ENCODE measurements at places on chromosomes 16 and 17.
A peak's percentile ranks its signal among the peaks of the same experiment; 100 is the strongest.

DNA sequence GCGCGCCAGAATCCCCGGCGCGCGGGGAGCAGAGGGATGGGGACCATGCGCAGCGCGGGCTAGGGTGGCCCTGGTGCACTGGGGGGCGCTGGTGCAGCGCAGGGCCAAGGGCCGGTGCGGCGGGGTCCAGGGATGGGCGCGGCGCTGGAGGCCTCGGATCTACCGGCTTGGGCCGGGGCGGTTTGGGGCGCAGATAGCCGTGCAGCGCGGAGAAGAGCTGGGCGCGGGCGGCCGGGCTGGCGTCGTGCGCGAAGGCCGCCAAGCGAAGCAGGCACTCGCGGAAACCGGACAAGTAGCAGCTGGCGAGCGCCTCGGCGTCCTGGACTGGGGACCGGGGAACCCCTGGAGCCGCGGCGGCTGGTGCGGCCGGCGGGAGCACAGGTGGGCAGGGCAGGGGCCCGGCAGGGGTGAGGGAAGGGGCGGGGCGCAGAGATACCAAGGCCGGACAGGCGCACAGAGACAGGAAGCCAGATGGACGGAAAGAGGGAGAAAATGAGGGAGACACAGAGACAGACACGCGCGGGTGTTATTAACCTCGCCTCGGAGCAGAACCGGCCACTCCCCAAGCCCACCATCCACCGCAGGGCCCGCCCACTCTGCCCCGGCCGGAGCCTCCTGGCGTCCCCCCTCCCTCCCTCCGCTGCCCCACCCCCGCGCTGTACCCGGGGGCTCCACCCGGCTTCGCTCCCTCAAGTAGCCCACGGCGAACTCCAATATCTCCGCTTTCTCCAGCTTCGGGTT, 2.1 kb downstream of the HES7 start:
- DNase-seq = peak; percentile 23

GRCh38 chr17:81923302-81924260, 4.0 kb downstream of the MAFG start:
- DNase-seq = peak; percentile 61

GRCh38 chr16:27430512-27430911, 28.5 kb downstream of the IL21R start:
- no peak for DNase-seq

GRCh38 chr16:18984435-18985005, 786 bp downstream of the TMC7 start:
- DNase-seq = no peak

DNA sequence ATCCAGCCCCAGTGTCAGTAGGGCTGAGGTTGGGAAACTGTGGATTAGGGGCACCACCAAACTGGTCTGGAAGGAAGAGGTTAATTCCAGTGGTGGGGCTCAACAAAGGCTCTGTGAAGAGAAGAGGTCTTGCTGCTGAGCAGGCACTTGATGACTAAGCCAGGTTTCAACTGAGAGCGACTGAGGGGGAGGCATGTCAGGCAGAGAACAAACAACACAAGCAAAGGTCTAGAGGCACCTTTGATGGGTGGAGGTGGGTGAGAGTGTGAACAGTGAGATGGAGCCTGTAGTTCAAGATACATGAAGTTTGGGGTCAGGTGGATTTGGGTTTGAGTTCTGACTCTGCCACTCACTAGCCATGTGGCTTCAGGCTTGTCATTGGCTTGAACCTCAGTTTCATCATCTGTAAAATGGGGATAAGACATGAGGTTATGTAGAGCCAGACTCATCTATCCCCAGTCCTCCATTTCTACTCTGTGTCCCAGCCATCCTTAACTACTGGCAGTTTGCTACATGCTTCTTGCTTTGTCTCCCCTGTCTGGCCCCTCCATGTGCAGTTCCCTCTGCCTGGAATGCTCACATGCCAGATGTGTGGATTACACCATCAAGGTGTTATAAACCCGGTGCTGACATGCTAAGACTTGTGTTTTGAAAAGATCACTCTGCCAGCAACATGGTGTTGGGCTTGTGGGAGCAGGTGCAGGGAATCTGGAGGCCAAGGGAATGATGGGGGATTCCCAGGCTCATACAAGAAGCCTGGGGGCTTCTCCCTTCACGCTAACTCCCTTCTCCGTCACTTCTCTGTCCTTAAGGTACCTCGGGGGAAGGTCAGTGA, 3.0 kb upstream of the RMI2 start:
- DNase-seq = no peak

GRCh38 chr16:30980434-30980833, 4.6 kb upstream of the HSD3B7 start:
- DNase-seq = no peak

DNA sequence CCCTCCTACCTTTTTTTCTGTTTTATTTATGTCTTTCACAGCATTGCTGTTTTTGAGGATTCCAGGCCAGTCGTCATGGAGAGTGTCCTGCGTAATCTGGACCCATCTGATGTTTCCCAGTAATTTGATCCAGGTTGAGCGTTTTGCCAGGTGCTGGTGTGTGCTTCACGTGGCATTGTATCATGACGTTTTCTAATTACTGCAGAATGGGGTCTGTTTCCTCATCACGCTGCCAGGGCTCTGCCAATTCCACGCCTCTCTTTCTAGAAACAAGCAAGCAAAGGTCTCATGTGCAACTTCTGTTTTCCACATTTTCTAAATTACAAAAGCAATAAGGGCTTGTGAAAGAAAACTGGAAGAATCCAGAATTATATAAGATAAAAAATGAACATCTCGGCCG, 28.3 kb upstream of the BHLHA9 start:
- no peak for DNase-seq

DNA sequence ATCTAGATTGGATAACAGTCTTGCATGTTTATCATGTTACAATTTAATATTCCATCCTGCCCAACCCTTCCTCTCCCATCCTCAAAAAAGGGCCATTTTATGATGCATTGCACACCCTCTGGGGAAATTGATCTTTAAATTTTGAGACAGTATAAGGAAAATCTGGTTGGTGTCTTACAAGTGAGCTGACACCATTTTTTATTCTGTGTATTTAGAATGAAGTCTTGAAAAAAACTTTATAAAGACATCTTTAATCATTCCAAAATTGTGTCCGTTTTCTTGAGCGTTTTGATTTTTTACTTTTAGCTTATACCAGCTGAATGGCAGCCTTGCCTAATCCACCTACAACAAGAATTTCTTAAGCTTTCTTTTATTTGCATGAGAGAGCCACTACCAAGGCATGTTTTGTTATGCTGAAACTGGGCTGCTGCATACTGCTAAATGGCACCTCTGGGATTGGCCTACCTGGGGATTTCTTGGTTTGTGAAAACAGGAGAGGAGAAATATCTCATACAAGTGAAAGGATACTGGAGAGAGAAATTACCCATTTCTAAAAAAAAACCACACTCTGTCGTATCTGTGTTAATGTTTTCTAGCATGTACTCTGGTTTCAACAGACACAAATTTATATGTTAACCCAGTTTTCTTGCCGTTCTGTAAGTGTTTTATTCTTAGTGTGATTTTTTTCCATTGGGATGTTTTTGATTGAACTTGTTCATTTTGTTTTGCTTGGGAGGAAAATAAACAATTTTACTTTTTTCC, 52.2 kb downstream of the TUBD1 start:
- DNase-seq = no peak

GRCh38 chr17:7646457-7646856, 4.3 kb upstream of the ATP1B2 start:
- no peak for DNase-seq

DNA sequence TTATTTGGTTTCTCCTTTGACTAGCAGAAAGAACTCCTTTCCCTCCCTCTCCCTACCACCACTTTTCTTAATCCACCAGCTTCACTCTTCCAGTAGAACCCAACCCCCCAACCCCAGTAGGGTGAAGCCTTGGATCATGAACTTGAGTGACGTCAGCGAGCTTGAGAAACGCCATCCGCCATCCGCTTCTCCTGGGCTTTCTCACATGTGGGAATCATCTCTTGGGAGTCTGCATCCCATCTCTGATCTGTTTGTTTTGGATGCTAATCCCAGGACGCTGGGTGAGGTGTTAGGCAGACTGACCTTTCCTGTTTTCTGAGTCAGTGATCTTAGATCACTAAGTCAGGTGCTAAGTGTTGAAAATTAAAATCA, 16.0 kb upstream of the SOX9 start:
- DNase-seq = no peak

- DNase-seq = no peak
These were observed 34.1 kb downstream of the TK2 start for GRCh38 chr16:66515596-66516508.

DNA sequence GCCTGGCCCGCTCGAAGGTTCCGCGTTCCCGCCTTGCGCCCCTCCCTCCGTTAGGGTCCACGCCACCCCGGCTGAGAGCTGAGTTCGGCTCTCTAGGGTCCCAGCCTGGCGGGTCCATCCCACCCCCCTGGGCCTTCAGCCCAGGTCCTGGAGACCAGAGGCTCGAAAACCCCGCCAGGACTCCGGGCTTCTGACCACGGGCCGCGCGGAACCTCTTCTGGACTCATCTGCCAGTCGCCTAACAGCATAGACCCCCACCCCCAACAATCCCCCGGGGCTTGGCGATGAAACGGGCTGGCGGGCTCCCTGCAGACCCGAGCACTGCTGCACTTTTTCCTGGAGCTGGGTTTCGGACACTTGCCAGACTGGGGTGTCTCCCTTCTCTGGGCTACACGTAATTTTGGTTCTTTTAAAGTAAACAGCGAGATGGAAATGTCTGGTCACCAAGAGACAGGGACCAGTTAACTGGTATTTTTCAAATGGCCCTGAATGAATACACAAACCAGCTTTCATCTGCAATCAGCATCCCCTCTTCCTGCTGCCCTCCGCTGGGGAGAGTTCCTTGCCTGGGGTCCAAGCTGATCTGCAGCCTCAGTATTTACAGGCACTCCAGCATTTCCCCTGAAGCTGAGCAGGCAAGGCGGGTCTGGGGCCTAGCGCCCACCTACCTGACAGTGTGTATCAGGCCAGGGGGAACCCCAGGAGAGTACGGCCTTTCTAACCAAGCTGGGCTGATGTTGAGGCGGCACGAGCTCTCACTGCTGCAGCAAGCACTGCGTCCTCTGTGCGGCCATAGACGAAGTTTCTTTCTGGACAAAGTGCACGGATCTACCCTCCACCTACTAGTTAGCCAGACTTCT, 639 bp upstream of the TRIM65 start:
- DNase-seq = no peak

GRCh38 chr16:85918436-85918835, 19.5 kb downstream of the IRF8 start:
- DNase-seq = no peak

DNA sequence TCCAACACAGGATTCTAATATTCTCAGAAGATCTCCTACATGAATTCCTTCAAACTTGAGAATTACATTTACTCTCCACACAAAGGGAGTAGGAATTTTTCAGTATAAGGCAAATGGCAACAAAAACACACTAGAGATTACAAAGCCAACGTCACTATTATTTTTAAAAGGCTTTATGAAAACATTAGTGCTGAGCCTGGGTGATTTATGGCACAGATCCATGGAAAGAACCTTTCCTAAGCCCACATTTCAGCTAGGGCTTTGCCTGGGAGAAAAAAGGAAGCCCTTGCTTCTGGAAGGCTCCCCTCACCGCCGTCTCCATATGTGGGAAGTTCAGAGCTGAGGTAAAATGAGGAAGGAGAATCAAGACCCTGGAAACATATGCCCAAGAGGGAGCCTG, 499.4 kb upstream of the HSBP1 start:
- DNase-seq = no peak

- DNase-seq = no peak
These were observed 17.4 kb upstream of the TCF25 start for GRCh38 chr16:89855986-89856385.

DNA sequence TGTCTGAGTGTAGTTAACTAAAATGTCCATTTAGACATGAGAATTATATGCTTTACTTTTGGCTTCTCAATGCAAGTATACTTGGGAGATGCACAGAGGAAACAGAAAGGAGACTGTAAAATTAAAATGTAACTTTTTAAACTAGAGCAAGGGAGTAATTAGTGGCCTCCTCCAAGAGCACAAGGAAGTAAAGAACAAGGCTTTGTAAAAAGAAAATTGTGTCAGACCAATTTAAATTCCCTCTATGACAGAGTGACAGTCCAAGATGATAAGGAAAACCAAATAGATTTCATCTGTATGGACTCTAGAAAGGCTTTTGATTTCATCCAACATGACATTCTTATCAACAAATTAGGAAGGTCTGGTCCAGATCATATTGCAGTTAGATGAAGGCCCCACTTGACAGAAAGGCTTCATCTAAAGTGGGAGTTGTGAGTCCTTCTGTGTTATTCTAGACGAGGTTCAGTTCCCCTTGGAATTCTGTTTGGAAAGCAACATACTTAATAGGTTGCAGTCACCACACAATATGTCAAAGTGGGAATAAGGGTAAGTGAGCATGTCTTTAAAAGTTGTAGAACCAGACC, 6.5 kb upstream of the CAPNS2 start:
- DNase-seq = no peak

DNA sequence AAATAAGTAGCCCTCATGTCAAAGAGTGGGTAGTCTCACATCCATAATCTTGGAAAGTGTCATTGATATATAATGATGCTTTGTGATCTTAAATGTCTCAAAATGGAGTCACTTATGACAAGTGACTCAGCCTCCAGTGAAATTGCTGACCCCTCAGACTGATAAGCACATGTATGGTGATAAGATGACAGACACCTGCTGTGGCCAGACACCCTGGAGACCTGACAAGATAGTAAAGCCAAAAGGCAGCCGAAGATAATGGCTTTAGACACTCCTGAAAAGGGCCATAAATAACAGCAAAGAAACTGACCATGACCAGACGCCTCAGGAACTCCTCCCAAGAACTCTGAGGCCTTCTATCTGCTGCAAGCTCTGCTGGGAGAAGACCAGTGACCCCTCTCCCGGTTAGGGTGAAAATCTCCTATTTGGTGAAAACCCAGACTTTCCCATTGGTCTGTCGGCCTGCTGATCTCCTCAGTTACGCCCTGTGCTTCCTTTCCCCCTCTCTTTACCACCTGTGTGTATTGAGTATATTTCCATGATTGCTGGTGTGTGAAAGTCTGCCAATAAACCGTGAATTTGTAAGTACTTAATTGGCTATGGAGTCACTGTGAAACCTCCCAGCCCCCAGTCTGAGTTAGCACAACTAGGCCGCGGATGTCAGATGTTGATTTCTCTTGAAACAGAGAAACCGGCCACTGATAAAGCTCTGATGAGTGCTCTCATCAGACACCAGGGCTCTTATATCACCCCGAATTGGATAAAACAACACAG, 226.7 kb upstream of the MYOCD start:
- DNase-seq = no peak
